ENCODE measurements at places on chromosomes 2 and 18.

DNA sequence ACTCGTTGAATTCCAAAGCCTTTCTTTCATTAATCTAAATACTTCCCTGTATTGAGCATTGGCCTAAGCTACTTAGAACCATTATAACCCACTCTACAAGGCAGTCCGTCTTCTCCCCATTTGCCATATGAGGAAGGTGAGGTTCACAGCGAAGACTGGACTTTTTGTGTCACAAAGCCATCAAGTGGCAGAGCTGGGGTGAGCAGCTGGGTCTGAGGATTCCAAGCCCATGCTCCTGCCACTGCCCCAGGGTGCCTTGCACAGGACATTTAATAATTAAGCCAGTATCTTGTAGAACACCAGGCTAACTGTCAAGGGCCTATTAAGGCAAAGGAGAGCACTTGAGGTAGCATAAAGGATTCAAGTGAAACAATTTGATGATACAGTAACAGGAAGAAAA is 68.8 kb upstream of the ZNF397 start:
- no peak for DNase-seq
- peak overlapping the region; percentile 18 for H3K27ac ChIP-seq
- H3K4me3 ChIP-seq = no peak overlapping the region
- no peaks in the 10 kb centered on the region for H3K36me3 ChIP-seq

- DNase-seq = no peak
- no peaks in the 10 kb centered on the region for H3K27me3 ChIP-seq
- H3K36me3 ChIP-seq = peaks cover 60% of the 10 kb centered on the region
- no peak overlapping the region for H3K4me3 ChIP-seq
- no peaks in the 10 kb centered on the region for H3K4me1 ChIP-seq
These were observed 12.3 kb downstream of the FASTKD1 start for GRCh38 chr2:169561364-169561763.

- no peaks in the 10 kb centered on the region for H3K36me3 ChIP-seq
- no peaks in the 10 kb centered on the region for H3K27me3 ChIP-seq
- no peak overlapping the region for H3K4me3 ChIP-seq
- no peaks in the 10 kb centered on the region for H3K4me1 ChIP-seq
These were observed 960.2 kb downstream of the CNTNAP5 start for GRCh38 chr2:124985270-124985669.

GRCh38 chr2:55133467-55134315 is 83.4 kb upstream of the RTN4 start:
- H3K4me3 ChIP-seq = peak overlapping the region; percentile 72
- H3K4me1 ChIP-seq = peaks cover 29% of the 10 kb centered on the region
- peak; percentile 50 for DNase-seq
- H3K36me3 ChIP-seq = no peaks in the 10 kb centered on the region

DNA sequence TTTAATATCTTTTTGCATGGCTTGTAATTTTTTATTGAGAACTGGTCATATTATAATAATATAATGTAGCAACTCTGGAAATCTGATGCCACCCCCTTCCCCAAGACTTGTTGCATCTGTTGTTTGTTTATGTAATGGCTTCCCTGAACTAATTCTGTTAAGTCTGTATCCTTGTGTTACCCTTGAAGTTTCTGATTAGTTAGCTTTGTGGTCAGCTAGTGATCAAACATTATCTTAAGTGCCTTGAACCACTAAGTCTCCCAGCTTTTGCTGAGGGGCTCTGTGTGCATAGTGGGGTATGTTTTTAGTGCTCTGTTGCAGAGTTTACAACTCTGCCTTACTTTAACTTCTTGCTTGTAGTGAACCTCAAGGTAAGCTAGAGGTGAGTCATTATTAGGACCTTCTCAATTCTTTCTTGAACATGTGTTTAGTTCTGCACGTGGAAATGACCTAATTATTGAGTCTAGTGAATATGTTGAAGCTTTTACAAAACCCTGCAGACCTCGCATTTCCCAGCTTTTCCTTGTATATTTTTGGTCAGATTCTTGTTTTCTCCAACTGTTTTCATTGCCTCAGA is 24.8 kb downstream of the SMCHD1 start:
- peaks cover 93% of the 10 kb centered on the region for H3K36me3 ChIP-seq
- no peak for DNase-seq
- peak overlapping the region; percentile 93 for H3K27ac ChIP-seq
- H3K27me3 ChIP-seq = no peaks in the 10 kb centered on the region

DNA sequence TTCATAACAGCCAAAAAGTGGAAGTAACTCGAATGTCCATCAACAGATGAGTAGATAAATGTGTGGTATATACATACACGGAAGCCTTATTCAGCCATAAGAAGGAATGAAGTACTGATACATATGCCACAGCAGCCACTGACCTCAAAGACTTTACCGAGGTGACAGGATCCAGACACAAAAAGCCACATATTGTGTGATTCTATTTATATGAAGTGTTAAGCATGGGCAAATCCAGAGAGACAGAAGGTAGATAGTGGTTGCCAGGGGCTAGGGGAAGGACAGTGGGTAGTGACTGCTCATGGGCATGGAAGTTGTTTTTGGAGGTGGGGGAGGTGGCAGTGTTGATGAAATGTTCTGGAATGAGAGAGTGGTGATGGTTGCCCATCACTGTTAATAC is 33.9 kb downstream of the ZAP70 start:
- H3K36me3 ChIP-seq = peaks cover 22% of the 10 kb centered on the region
- DNase-seq = peak; percentile 24
- peaks cover 54% of the 10 kb centered on the region for H3K4me1 ChIP-seq
- peak overlapping the region; percentile 4 for H3K27ac ChIP-seq

- H3K4me1 ChIP-seq = no peaks in the 10 kb centered on the region
- H3K27me3 ChIP-seq = peaks cover 11% of the 10 kb centered on the region
- no peaks in the 10 kb centered on the region for H3K36me3 ChIP-seq
- H3K4me3 ChIP-seq = no peak overlapping the region
- DNase-seq = no peak
These were observed 75.8 kb downstream of the CCDC148 start for GRCh38 chr2:158380746-158381145.
